ENCODE measurements at places on chromosomes 16 and 17. TPM values are rescaled to one million over a fixed set of nuclear protein-coding genes. Genes with fewer than 3 reads are reported as not detected.
A peak's percentile ranks its signal among the peaks of the same experiment; 100 is the strongest.

GRCh38 chr17:14747603-14747950 lies 446.7 kb downstream of the HS3ST3B1 start:
- no peak for DNase-seq
- H3K27ac ChIP-seq, result no peak overlapping the region
- H3K36me3 ChIP-seq, result no peaks in the 10 kb centered on the region
- no peaks in the 10 kb centered on the region for H3K27me3 ChIP-seq
- H3K4me3 ChIP-seq, result no peak overlapping the region

Gene ABCC3
- total RNA-seq, result 1.5 TPM

GRCh38 chr16:54620197-54620596 lies 310.5 kb upstream of the IRX5 start:
- DNase-seq, result no peak
- no peak overlapping the region for H3K4me3 ChIP-seq
- no peaks in the 10 kb centered on the region for H3K27me3 ChIP-seq
- H3K4me1 ChIP-seq, result no peaks in the 10 kb centered on the region
- no peak overlapping the region for H3K27ac ChIP-seq
- no peaks in the 10 kb centered on the region for H3K36me3 ChIP-seq

Gene ZNF205
- total RNA-seq, result not detected

DNA sequence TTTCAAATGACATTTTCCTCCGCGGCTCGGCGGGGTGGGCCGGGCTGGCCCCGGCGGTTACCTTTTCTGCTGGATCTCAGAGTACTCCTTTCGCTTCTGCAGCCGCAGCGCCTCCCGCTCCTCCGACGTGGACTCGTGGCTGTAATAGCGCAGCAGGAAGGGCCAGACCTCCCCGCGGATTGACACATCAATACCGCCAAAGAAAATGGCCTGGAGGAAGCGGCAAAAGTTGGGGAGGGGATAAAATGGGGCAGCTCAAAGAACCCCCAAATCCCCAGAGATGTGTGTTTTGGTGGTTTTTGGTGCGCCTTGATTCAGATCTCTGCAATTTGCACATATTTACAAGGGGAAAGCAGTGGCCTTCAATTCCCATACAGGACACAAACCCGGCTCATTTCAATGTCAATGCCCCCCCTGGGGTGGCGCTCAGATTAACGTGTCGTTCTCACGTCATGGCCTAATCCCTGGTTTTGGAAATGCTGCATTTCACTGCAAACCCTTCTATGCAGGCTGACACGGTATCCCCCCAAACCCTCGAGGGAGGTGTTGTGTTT lies 85.9 kb downstream of the TBC1D16 start:
- H3K27me3 ChIP-seq, result no peaks in the 10 kb centered on the region
- H3K4me3 ChIP-seq, result no peak overlapping the region
- H3K27ac ChIP-seq, result no peak overlapping the region

GRCh38 chr17:31216031-31216751 lies 80.8 kb downstream of the OMG start:
- H3K27me3 ChIP-seq, result no peaks in the 10 kb centered on the region
- no peak for DNase-seq
- H3K4me1 ChIP-seq, result no peaks in the 10 kb centered on the region
- no peaks in the 10 kb centered on the region for H3K36me3 ChIP-seq
- H3K4me3 ChIP-seq, result no peak overlapping the region

GRCh38 chr17:65430209-65430833 lies 131.1 kb downstream of the AXIN2 start:
- H3K36me3 ChIP-seq, result no peaks in the 10 kb centered on the region
- H3K27me3 ChIP-seq, result no peaks in the 10 kb centered on the region
- H3K4me3 ChIP-seq, result no peak overlapping the region
- peak; percentile 19 for DNase-seq

- no peaks in the 10 kb centered on the region for H3K27me3 ChIP-seq
- DNase-seq, result no peak
- peaks cover 15% of the 10 kb centered on the region for H3K36me3 ChIP-seq
- H3K4me1 ChIP-seq, result no peaks in the 10 kb centered on the region
- no peak overlapping the region for H3K4me3 ChIP-seq
- H3K27ac ChIP-seq, result no peak overlapping the region
These were observed 5.2 kb upstream of the APRT start for GRCh38 chr16:88816736-88817535.

- H3K36me3 ChIP-seq, result no peaks in the 10 kb centered on the region
- peaks cover 54% of the 10 kb centered on the region for H3K4me1 ChIP-seq
- H3K4me3 ChIP-seq, result no peak overlapping the region
These were observed 86.9 kb upstream of the CBX4 start for GRCh38 chr17:79926142-79926604.

GRCh38 chr17:18980682-18981334 lies 23.8 kb downstream of the FAM83G start:
- peaks cover 8% of the 10 kb centered on the region for H3K36me3 ChIP-seq
- no peak overlapping the region for H3K27ac ChIP-seq
- DNase-seq, result no peak
- no peaks in the 10 kb centered on the region for H3K4me1 ChIP-seq
- H3K27me3 ChIP-seq, result no peaks in the 10 kb centered on the region
- H3K4me3 ChIP-seq, result no peak overlapping the region

Gene RTN4RL1
- total RNA-seq, result 0.44 TPM

Gene RAMP2
- not detected for total RNA-seq

DNA sequence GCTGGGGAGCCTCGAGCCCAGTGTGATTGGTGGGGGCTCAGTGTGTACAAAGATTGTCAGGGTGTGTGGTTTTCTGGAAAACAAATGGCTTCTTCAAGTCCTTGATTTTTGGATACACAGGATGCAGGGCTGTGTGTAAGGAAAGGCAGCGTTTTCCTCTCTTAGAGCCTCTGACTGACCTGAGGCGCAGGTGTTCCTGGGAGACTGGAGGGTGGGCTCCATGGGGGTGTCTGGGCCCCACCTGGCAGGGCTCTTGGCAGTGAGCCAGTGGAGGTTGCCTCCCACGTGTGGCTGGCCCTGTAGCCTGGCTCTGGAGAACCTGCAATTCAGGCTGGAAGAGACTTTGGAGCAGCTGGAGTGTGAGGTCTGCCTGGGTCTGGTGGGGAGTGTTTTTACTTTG lies 5.0 kb downstream of the FOXK2 start:
- no peak for DNase-seq

DNA sequence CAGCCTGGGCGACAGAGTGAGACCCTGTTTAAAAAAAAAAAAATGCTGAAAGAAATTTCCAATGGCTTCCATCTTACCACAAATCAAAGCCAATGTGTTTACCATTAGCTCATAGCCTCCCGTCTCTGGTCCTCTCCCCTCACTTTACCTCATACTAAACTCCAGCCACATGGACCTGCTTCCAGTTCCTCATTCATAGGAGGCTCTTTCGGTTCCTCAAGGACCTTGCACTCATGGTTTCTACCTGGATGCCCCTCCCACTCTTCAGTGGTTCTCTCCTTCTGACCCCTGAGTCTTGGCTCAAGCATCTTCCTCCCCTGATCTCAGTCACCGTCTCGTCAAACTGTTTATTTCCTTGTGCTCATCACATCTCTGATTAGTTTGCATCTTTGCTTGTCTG lies 3.8 kb upstream of the DEF8 start:
- no peak overlapping the region for H3K27ac ChIP-seq
- peaks cover 46% of the 10 kb centered on the region for H3K27me3 ChIP-seq
- H3K4me1 ChIP-seq, result peaks cover 3% of the 10 kb centered on the region
- H3K36me3 ChIP-seq, result no peaks in the 10 kb centered on the region
- DNase-seq, result no peak

DNA sequence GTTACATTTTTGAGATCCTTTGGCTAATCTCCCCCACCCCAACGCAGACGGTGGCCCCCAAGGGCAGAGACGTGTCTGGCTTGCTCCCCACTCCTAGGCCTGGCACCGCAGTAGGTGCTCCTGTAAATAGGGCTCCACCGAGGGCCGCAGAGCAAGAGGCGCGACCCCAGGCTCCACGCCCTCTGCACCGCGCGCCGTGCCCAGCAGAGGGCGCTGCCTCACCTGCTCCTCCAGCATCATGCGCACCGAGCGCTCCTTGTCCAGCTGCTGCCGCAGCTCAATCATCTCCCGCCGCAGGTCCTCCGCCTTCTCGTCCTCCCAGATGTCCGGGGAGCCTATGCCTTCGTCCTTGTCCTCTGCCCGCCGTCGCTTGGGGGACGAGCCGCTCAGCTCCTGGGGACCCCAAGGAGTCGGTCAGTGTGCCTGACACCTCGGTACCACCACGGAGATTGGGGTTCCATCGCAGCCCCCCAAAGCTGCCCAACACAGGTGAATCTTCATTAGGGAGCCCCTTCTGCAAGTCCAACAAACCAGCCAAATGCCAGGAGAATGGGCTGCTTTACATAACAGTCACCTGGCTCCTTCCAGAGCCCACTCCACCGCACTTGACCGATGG lies 11.2 kb downstream of the TFAP4 start:
- no peaks in the 10 kb centered on the region for H3K27me3 ChIP-seq
- H3K4me1 ChIP-seq, result no peaks in the 10 kb centered on the region
- H3K27ac ChIP-seq, result no peak overlapping the region
- DNase-seq, result peak; percentile 38
- H3K4me3 ChIP-seq, result no peak overlapping the region
- peaks cover 13% of the 10 kb centered on the region for H3K36me3 ChIP-seq

GRCh38 chr16:89408315-89408714 lies 82.0 kb downstream of the ANKRD11 start:
- peak overlapping the region; percentile 76 for H3K27ac ChIP-seq
- no peak for DNase-seq
- H3K4me3 ChIP-seq, result no peak overlapping the region
- peaks cover 97% of the 10 kb centered on the region for H3K4me1 ChIP-seq
- H3K36me3 ChIP-seq, result no peaks in the 10 kb centered on the region

GRCh38 chr17:28112606-28113005 lies 70.1 kb downstream of the NLK start:
- H3K36me3 ChIP-seq, result no peaks in the 10 kb centered on the region
- no peak overlapping the region for H3K4me3 ChIP-seq
- H3K27ac ChIP-seq, result no peak overlapping the region
- DNase-seq, result no peak

Gene GDPD1
- 4.9 TPM for total RNA-seq

GRCh38 chr17:64343833-64344637 lies 46.6 kb downstream of the PECAM1 start:
- no peaks in the 10 kb centered on the region for H3K27me3 ChIP-seq
- H3K4me1 ChIP-seq, result peaks cover 48% of the 10 kb centered on the region
- DNase-seq, result peak; percentile 56
- H3K27ac ChIP-seq, result peak overlapping the region; percentile 41
- H3K36me3 ChIP-seq, result peaks cover 38% of the 10 kb centered on the region

DNA sequence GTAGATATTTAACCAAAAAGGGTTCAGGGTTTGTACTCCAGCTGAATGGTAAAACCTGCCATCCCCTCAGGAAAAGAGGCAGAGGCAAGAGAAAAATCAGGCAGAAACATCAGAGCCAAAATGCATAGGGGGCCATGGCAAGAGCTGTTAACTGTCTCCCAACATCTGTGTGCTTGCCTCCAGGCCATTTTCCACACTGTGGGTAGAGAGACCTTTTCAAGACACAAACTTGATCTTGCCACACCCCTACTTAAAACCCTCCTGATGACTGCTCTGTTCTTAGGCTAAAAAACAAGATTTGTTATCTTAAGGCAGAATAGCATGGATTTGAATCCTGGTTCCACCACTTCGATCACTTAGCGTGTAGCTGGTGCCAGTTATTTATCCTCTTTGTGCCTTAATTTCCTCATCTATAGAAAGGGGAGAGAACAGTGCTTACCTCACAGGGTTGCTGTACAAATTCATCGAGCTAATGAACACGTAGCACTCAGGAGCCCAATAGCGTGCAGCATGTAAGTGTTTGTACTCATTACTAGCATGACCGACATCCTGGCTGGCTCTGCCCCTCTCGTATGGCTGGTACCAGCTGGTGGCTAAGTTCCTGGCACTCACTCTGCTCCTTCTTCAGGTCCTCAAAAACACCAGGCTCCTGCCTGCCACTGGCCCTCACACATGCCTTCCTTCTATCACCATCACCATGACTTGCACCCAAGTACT lies 25.8 kb downstream of the STAT3 start:
- peaks cover 4% of the 10 kb centered on the region for H3K4me1 ChIP-seq
- peaks cover 3% of the 10 kb centered on the region for H3K36me3 ChIP-seq
- no peak for DNase-seq

Gene PDE6G
- 4.6 TPM for total RNA-seq

Gene NUFIP2
- 60.7 TPM for total RNA-seq

GRCh38 chr17:80313160-80313829 lies 52.6 kb downstream of the RNF213 start:
- no peak overlapping the region for H3K27ac ChIP-seq
- H3K27me3 ChIP-seq, result no peaks in the 10 kb centered on the region
- no peaks in the 10 kb centered on the region for H3K4me1 ChIP-seq
- H3K4me3 ChIP-seq, result no peak overlapping the region

GRCh38 chr16:4266372-4266771 lies 6.5 kb downstream of the TFAP4 start:
- DNase-seq, result no peak
- H3K36me3 ChIP-seq, result peaks cover 12% of the 10 kb centered on the region
- no peaks in the 10 kb centered on the region for H3K27me3 ChIP-seq
- no peak overlapping the region for H3K4me3 ChIP-seq

Gene TBC1D3I
- total RNA-seq, result 1.1 TPM

Gene CCL4L2
- total RNA-seq, result 2.2 TPM

Gene LYRM9
- 11.7 TPM for total RNA-seq

Data from T-cell (primary cell).